ENCODE measurements at places on chromosomes 7 and 10.

GRCh38 chr7:95441042-95441823, 6.4 kb upstream of the PON2 start:
- DNase-seq, result no peak

DNA sequence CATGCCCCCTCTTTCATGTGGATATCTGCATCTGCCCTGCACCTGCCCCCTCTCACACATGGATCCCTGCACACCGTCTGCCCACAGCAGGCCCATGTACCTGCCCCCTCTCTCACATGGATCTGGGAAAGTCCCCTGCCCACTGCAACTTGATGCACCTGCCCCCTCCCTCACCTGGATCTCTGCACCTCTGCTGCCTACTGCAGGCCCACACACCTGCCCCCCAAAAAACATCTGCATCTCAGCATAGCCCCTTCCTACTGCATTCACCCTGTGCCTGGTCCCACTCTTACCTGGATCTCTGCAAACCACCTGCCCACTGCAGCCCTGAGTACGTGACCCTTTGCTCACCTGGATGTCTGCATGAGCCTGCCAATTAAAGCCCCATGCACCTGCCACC, 479.8 kb downstream of the PTPRN2 start:
- DNase-seq, result no peak

DNA sequence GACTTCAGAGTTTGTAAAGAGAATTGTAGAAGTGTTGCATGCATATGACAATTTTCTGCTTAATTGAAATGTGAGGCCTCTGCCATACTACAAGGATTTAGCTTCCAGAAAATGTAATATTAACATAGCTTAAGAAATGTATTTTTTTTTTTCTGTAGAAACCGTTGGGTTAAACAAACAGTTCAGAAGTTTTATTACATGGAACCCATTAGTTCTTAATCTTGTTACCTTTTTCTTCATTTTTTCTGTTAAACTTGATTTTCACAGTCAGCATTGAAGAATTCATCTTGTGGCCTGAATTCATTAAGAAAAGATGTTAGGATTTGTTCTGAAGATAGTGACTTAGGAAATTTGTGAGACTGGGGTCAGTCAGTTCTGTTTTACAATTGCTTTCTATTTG, 4.9 kb downstream of the PTEN start:
- no peak for DNase-seq

- no peak for DNase-seq
Measured at GRCh38 chr10:80155696-80156215, 23.2 kb downstream of the PLAC9 start.

DNA sequence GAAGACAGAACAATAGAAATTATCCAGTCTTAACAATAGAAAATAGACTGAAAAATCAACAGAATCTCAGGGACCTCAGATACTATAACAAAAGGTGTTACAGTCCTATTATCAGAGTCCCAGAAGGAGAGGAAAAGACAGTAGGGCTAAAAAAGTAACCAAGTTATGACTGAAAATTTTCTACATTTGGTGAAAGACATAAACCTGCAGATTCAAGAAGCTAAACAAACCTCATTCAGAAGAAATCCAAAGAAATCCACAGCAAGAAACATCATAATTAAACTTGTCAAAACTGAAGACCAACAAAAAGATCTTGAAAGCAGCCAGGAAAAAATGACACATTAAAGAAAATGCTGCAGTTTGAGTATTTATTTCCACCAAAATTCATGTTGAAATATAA, 41.9 kb downstream of the HECTD2 start:
- DNase-seq, result no peak

DNA sequence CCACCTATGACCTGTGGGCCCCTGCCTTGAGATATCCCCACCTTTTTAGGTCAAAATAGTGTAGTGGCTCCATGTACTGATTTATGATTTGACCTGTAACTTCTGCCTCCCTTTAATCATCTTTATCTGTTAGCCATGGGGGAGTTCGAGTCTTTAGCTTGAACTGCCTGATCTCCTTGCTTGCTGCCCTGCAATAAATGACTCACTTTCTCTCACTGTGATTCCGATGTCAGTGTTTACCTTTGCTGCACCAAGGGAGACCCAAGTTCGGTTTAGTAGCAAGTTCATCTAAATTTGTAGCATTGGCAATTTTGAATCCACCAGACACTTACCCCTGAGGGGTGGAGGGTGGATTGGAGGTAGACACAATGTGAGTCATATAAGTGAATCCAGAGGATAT, 814.6 kb upstream of the AUTS2 start:
- no peak for DNase-seq

- DNase-seq, result no peak
Measured at GRCh38 chr10:93281367-93281720, 200.8 kb downstream of the MYOF start.

DNA sequence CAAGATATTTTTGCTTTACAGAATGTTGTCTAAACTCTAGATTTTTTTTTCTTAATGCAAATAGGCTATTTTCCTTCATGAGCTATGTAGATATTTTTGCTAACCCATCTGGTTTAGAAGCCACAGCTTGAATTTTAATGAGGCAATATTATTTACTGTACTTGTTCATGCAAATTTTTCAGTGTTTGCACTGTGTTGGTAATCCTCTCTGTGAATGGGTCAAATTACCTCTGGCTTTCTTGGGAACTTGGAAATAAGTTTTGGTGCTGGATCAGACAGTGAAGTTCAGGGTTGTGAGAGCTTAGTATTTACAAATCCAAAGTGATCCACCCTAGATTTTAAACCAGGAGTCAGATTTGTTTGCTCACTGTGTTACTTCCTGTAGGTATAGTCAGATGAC, 686.9 kb downstream of the NXPH1 start:
- DNase-seq, result no peak

DNA sequence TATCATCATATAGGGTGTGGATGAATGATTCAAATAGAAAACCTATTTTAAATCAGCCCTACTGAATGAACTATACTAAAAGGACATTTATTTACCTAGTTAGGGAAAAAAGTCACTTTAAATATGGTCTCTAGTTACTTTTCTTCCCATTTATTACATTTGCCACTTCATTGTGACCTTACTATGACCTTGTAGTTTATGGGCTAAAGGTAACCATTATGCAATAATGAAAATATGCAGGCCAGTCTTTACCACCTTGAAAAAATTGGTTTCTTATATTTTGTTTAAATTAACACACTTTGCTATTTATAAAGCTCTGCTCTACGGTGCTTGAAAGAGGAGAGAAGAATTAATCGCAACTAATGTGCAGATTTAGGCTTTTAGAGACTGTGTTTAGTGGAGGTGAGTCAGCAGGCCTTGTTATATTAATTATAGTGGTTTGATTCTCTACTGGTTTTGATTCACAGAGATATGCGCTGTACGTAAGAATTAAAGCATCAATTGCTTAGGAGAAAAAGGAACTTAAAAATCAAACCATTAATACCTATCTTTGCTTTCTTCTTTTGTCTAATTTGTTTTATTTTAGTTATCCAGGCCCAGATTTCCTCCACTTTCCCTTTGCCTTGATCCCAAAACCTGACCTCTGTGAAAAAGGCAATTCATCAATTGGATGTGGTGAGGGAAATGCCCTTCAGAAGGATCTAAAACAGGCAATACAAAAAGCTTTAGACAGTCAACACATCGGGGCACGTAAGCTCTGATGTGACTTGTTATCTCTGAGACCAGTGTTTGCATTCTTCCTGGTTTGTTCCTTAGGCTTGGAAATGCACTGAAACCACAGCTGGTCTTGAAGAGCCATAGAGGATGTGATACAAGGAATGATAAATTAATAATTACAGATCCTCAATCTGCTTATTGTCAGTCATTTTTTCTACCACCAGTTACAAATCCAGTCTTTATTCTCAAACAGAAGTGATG, 141.2 kb upstream of the HDAC9 start:
- DNase-seq, result no peak

DNA sequence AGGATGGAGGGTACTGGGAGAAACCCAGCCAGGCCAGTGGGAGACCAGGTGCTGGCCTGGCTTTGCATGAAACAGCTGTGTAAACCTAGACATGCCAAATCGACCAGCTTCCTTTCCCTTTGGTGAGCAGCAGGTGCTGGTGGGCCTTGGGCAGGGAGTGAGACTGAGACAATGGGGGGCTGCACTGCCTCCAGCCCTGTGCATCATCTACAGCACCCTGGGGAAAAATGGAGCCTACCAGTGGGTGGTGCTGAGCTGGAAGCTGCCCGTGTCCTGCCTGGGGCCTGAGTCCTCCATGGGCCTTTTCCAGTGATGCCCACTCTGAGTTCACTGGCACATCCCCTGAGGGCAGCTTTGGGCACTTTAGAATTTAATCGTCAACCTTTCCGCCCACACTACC, 19.2 kb upstream of the DDC start:
- no peak for DNase-seq

- DNase-seq, result no peak
Measured at GRCh38 chr10:62529396-62529795, 155.2 kb downstream of the ZNF365 start.

DNA sequence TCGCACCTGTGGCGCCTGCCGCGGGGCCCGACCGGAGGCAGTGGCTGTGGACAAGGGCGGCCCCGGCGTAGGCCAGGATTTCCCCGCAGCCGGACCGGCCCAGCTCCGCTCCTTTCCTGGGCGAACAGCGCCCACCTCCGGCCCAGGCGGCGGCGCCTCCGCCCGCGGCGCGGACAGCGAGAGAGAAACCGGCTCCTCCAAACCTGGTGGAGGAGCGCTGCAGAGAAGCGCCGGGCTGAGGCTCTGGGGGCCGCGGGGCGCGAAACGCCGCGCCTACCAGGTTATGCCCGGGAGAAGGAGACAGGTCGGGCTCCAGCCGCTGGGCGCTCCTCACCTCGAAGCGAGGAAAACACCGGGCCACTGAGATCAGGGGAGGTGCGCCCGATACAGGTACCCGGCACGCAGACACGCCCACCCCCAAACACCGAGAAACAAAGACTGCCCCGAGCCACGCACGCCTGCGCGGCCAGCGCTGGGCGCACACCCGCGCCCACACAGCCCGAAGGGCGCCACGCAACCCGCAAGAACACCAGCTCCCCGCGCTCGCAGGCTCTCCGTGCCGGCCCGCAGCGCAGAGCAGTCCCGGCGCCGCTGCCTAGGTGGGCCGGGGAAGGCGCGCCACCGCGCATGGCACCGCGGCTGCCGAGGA, 3.3 kb downstream of the GRID1 start:
- DNase-seq, result no peak

DNA sequence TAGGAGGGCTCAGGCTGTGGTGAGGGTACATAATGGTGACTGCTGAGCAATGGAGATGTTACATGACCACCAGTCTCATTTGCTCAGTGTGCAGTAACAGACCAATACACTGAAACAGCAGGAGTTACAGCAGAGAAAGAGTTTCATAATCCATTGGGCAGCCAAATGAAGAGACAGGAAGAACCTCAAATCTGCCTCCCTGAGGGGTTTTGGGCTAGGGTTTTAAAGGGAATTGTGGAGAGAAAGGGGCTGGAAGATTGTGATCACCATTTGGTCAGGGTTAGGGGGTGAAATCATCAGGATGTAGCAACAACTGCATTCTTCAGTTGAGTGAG, 838.3 kb downstream of the GRID1 start:
- DNase-seq, result no peak

GRCh38 chr10:124708922-124709520, 35.2 kb downstream of the FAM53B start:
- DNase-seq, result no peak

Data from stimulated activated CD4-positive, alpha-beta T cell treated with anti-CD3 and anti-CD28 coated beads, Interleukin-15, amount 100 ng/mL, for 48 hours (primary cell).